ENCODE measurements at places on chromosomes 3 and 15.

GRCh38 chr3:99537416-99537815 lies 101.0 kb upstream of the COL8A1 start:
- no peak for DNase-seq

- DNase-seq: no peak
Observed at GRCh38 chr15:81339321-81339720, 15.4 kb upstream of the STARD5 start.

DNA sequence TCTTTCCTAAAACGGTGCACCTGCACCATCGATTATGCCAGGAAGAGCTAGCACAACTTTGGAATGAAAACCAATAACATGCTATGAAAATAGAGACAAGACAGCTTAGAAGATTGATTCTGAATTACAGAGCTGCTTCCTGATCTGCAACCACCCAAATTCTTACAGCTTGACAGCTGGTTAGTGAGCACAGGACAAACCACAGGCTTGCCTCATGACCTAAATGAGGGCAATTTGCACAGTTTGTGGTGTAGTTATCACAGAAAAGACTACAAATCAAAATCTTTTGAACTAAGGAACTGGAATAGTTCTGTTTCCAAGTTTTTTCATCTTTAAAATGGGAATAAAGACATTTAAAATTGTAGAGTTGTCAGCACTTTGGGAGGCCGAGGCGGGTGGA lies 533.5 kb downstream of the NAALADL2 start:
- DNase-seq: no peak

GRCh38 chr3:101868534-101869464 lies 19.5 kb downstream of the NFKBIZ start:
- no peak for DNase-seq

- no peak for DNase-seq
Observed at GRCh38 chr3:14962762-14963161, 15.4 kb downstream of the NR2C2 start.

All from CD8-positive, alpha-beta memory T cell (primary cell).